CD4-positive, alpha-beta T cell treated with Interferon alpha-2 for 1 hour (primary cell): ENCODE measurements at places on chromosomes 2 and 18.

- DNase-seq = no peak
Measured at GRCh38 chr2:45170191-45171135, 161.2 kb upstream of the SIX2 start.

DNA sequence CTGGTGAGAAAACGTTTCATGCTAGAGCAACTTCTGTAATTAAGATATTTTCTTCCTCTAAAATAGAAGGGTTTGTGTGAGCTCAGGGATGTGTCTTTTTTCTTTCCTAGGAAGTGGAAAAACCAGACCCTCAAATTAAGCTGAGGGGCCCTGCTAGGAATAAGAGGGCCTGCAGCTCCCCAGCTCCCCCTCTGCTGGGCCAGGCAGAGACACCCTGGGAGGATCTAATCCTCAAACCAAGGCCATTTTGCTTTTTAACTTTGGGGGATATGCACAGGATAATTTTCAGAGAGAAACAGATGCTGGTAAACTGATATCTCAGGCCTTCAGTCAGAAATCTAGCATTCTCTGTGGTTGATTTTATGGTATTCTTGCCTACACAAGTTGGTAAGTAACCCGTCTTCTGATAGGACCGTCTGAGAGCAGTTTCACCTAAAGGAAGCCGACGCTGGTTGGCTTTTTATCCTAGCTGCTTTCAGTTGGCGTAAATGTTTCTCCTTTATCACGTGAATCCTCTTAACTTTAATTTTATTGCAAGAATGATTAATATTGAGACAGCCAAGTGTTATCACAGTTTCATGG lies 34.8 kb downstream of the SNTG2 start:
- DNase-seq = no peak

DNA sequence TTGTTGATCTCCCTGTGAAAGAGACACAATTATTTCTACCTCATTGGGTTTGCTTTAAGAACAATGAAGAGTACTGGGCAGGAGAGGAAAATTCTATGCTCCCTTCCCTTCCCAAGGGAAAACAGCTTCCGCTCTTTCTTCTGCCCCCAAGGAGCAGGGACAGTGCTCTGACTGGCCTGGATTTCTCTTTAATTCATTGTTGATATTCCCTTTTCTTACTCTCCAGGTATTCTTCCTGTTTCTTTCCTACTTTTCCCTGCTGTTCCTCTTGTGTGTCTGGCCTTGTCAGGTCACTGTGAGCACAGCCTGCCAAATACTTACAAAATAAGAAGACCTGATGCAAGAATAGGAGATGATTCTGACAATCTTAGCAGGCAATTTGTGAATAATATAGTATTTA lies 49.6 kb upstream of the SPAG16 start:
- DNase-seq = no peak

GRCh38 chr2:212427638-212428037 lies 111.0 kb downstream of the ERBB4 start:
- no peak for DNase-seq

DNA sequence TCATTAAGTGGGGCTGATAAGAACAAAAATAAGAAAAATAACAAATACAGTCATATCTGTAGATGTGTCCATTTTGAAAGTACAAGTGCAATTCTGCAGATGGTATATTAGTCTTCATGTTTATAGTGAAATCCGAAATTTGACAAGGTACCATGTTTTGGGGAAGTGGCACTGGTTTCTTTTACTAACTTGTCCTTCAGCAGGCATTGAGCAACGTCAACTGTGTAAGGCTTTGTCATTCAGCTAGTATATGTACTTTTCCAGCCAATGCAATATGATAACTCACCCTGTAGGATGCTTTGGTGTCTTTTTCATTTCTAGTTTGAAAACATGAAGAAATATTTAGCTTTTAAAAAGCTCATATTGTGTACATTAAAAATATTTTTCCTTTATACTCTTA lies 139.9 kb downstream of the MCFD2 start:
- no peak for DNase-seq

DNA sequence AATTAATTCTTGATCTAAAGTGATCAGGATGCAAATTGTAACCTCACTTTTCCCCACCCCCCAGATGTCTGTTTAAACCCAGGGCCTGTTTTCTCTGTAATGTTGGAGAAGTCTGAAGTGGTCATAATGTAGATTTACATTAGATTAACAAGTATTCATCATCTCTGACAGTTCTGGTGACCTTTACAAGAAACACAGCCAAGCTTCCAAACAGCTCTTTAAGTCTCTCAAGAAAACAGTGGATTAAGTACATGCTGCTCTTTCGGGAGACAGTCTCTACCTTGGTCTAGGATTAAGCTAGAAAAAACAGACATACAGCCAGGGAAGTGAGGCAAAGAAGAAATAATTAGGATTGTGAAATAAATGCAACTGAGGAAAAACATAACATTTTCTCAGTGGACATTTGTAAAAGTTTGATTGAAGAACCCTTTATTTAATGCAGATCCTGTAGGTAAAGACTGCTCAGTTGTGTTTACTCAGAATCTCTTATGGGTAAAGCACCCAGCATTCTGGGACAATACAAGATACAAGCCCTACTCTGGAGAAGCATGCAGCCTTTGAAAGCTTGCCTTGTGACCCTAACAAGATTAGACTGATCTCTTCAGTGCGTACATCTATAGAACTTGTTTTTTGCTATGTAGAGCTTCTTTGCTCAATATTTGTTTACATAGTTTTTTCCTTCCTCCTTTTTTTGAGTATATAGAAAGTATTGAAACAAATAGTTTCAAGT lies 203.9 kb downstream of the PHLPP1 start:
- no peak for DNase-seq

DNA sequence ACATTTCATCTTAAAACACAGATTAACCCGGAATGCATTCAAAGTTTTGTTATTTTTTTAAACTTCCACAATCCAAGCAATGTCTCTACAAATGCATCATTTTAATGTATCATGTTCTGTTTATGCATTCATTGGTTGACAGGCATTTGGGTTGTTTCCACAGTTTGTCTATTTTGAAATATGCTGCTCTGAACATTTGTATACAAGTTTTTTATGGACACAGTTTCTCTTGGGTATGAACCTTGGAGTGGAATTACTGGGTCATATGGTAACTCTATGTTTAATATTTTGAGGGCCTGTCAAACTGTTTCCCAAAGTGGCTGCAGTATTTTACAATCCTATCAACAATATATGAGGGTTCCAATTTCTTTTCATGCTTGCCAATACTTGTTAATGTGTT lies 57.3 kb downstream of the GULP1 start:
- DNase-seq = no peak

DNA sequence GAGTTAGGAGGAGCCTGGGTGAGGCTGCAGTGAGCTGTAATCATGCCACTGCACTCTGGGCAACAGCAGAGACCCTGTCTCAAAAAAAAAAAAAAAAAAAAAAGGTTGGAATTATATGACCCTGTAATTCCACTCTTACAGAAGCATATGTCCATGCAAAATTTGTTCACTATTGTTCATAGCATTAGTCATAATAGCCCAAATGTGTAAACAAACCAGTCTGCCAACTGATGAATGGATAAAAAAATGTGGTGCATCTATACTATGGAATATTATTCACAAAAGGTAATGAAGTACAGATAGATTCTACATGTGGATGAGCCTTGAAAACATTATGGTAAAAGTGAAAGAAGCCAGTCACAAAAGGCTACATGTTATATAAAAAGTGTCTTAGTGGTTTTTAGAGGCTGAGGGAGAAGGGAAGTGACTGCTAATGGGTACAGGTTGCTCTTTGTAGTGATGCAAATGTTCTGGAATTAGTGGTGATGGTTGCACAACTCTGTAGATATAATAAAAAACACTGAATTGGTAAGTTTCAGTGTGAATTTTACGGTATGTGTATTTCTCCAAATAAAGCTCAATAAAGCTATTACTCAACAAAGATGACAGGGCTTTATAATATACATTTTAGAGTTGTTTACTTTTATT lies 9.4 kb downstream of the COA5 start:
- no peak for DNase-seq

- DNase-seq = peak; percentile 44
Measured at GRCh38 chr18:79519751-79520477, 124.2 kb downstream of the NFATC1 start.

GRCh38 chr2:84788498-84788897 lies 92.4 kb downstream of the TRABD2A start:
- DNase-seq = no peak

GRCh38 chr2:235746257-235746934 lies 252.6 kb downstream of the AGAP1 start:
- DNase-seq = peak; percentile 17

DNA sequence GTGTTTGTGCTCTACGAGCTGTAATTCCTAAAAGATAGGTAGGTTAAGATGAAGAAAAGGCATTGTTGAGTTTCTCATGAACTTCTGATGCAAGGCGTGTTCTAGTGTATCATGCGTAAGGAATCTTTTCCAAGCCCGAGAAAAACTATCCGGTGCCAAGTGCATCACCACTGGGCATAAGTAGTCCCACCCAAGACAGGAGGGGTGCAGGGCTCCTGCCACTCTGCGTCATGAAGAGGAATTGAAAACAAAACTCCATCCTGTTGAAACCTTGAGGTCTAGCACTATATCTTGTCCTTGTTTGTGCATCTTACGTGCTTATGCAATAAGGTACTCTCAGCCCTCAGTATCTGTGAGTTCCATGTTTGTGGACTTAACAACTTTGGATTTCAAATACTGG lies 45.7 kb downstream of the RAB31 start:
- no peak for DNase-seq

- DNase-seq = no peak
Measured at GRCh38 chr2:68940369-68940768, 12.3 kb downstream of the GKN2 start.

GRCh38 chr2:100526868-100527267 lies 35.9 kb upstream of the PDCL3 start:
- DNase-seq = no peak

DNA sequence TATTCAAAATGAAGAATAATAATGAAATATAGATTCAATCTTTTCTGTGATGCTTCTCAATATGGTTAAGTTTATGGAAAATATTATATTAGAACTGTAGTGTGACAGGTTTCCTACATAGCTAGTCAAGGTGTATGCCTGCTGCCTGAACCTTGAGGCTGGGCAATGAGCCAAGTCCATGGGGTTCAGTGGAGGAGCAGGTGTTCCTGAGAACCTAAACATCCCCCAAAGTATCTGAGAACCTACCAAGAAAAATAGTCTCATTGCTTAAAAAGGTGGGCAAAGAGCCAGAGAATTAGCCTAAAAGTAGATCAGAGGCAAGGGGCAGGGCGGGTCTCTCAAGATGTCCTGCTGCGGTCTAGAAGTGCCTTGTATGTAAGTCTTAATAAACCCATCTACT lies 185.9 kb upstream of the SPHKAP start:
- no peak for DNase-seq

DNA sequence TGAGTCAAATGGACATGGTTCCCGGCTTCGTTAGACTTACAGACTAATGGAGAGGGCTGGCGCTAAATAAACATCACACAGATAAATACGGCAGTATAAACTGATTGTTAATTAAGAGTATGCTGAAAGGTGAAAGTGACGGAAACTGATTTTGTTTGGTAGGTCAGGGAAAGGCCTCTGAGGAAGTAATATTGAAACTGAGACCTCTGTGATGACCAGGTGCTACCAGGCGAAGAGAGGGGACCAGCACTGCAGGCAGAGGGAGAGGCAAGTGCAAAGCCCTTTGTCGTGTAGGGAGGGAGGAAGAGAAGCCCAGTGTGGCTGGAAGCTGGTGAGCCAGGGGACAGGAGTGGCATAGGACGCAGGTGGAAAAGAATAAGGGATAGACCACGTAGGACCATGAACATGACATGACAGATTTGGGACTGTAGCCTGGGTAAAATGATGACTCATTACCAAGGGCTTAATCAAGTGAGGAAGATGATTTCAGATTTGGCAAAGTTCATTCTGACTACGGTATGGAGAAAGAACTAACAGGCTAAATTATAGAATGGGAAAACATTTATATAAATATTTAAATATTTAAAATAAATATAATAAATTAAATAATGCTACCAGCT lies 433.1 kb downstream of the NCKAP5 start:
- no peak for DNase-seq

- DNase-seq = no peak
Measured at GRCh38 chr18:46768166-46768921, 11.5 kb upstream of the ST8SIA5 start.
